ENCODE measurements at places on chromosomes 2 and 18. TPM values are rescaled to one million over a fixed set of nuclear protein-coding genes. Genes with fewer than 3 reads are reported as not detected.

IFIH1 gene
- total RNA-seq, result 13.1 TPM

MGAT4A gene
- not detected for total RNA-seq

PLGLB2 gene
- 0.60 TPM for total RNA-seq

- no peak for DNase-seq
These were observed 21.3 kb downstream of the PSME4 start for GRCh38 chr2:53949457-53949856.

DNA sequence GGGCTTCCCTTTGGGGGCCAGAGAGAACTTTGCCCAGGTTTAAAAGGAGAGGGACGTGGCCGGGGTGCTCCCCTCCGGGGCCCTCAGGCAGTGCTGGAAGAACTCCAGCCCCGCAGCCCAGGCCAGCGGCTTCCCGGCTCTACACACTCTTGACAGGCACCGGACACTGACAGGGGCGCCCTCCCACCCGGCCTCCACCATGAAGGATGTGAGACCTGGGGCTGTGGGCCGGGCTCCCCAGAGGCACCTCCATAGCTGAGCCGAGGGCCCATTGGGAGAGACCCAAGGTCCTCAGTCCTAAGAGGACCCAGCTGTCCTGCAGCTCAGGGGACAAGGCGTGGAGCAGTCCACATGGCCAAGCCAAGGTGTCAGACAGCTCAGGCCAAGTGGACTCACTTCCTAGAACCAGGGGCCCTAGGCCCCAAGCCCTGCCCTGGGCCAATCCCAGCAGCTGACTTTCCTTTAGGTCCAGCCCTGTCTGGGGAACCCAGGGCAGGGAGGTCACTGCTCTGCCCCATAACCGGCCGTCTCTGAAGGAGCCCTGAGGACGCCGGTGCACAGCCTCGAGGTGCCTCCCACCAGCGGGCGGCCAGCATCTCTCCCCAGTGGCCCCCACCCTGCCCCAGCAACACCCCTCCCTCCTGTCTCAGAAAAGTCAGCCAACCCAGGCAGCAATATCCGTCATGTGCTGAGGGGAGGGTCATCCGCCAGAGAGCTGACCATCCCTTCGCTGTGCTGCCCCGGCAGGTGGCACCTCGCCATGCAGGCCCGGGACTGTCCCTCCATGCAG, 51.8 kb downstream of the BIN1 start:
- DNase-seq, result no peak

GRCh38 chr18:58213440-58213839, 169.4 kb downstream of the NEDD4L start:
- DNase-seq, result peak; percentile 85

- DNase-seq, result no peak
These were observed 68.4 kb downstream of the TRAPPC12 start for GRCh38 chr2:3447789-3448317.

DNA sequence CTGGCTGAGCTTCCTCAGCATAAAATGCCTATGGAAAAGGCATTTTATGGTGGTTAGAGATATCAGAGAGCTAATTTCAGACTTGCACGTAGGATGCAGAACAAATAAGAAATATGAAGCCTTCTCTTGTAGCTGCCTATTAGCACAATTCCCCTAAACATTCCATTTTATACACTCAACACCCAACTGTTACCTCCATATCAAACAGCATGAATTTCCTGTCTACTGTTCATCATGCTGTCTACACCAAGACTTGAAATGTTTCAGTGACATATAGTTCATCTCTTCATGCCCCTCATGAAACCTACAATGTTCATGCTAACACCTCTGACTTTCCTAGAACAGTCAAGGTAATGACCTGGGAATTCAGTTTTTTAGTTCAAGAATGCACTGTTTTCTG, 249.9 kb downstream of the PIEZO2 start:
- DNase-seq, result no peak

GRCh38 chr18:56861244-56861643, 210.1 kb downstream of the WDR7 start:
- no peak for DNase-seq

GRCh38 chr18:36582988-36583745, 245.6 kb downstream of the TPGS2 start:
- DNase-seq, result peak; percentile 26

DNA sequence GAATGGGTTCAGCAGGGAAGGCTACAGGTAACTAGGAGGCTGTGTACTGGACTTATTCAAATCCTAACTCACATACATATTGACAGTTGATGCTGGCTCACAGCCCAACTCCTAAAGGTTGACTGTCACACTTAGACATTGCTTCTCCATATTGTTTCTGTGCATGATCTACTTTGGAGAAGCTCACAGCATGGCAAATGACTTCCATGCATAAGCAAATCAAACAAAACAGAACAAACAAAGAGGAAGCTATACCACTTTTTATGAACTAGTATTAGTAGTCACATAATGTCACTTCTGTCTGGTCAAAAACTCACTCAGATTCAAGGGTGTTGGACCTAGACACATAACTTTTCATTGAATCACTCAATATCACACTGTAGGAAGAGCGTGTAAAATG, 43.8 kb upstream of the CDH19 start:
- no peak for DNase-seq

GRCh38 chr18:49843778-49844625, 30.7 kb upstream of the ACAA2 start:
- DNase-seq, result no peak

GRCh38 chr2:11583840-11584524, 50.1 kb downstream of the GREB1 start:
- peak; percentile 93 for DNase-seq

GRCh38 chr2:1759611-1759930, 15.3 kb upstream of the PXDN start:
- DNase-seq, result no peak
